ENCODE measurements at places on chromosomes 6 and 20.

GRCh38 chr20:7207186-7207798 lies 439.8 kb downstream of the BMP2 start:
- no peak for DNase-seq

- DNase-seq, result peak; percentile 36
Measured at GRCh38 chr6:105646391-105646867, 243.5 kb upstream of the PREP start.

- DNase-seq, result no peak
Measured at GRCh38 chr6:137876547-137876946, 9.5 kb downstream of the TNFAIP3 start.

DNA sequence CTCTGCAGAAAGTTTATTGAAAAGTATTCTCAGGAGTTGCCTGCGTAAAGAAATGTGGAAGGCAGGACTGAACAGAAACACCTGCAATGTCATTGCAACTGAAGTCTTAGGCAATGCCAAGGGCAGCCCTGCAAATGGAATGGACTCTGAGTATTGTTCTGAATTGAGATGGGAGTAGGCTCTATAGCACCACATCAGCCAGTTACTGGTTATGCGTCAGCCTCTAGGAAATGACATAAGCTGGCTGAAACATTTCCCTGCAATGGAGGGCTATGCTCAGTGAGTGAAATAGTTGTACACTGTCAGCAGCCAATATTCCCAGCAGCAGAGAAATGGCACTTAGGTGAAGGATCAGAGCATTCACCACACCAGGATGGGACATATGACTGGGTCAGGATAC lies 13.8 kb upstream of the GJE1 start:
- no peak for DNase-seq

DNA sequence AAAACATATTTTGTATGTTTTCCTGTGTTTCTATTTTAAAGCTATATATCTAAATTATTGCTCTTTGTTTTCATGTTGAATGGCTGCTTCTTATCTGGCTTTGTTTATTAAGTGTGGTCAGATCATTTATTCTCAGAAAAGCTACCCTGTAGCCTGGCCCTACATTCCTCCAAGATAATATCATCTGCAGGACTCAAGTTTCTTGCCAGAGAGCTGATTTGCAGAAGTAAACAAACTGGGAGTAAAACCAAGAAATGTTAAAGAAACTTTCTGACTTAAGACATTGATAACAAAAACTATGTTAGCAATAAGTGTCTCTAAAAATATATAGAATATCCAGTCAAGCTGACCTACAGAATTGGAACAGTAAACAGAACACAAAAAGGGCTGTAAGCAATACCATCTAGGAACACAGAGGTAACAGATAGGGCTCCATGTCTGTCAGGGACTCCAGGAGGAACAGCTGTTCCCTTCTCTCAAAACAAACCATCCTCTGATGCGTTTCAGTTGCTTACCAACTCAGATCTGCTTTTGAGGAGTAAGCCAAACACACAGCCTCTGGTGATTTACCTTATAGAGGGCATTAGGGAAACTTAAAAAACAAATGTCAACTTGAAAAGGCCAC lies 17.5 kb upstream of the CEP85L start:
- no peak for DNase-seq

GRCh38 chr6:159953091-159953601 lies 15.7 kb upstream of the IGF2R start:
- DNase-seq, result peak; percentile 86

DNA sequence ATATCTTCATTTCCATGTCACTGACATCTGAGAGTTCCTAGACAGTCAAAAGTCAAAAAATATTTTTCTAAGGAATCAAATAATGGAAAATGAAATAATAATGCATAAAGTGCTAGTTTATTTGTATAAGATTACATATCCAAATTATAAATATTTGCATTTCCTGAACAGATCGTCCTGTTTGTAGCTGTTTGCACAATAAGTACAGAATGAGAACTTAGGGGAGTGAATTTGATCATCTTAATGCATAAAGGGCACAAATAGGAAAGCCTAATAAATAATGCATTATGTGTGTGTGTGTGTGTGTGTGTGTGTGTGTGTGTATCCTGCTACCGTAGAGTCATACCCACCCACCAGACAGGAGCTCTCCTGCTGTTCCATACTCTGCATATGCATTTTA lies 521.0 kb upstream of the EPHA7 start:
- DNase-seq, result no peak

DNA sequence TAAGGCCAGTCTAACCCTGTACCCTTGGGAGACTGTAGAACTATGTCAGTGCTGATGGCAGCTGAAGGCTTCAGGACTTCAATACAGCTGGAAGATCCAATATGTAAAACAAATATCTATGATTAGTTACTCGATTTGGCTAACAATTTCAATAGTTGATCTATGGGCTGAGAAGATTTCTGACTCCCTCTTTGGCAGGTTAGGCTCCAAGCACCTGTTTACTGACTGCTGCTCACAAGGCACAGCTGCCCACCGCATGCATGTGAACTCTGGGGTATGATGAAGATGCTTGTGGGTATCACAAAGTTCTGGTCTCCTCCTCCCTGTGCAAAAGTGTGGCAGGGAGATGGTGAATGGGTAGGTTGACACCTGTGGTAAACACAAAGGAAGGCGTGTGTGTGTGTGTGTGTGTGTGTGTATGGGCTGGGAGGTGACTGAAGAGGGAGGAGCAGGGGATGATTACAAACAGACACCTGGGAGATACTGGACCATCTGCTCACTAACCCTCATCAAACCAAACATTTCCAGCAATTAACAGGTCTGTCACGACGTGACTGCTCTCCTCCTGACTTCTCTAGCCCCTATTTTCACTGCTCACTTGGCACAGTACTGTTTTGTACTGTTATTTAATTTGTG lies 18.1 kb downstream of the ELMO2 start:
- no peak for DNase-seq

GRCh38 chr20:1517010-1517409 lies 25.8 kb upstream of the SIRPB2 start:
- DNase-seq, result no peak

GRCh38 chr20:39109933-39110818 lies 148.0 kb downstream of the DHX35 start:
- DNase-seq, result no peak

DNA sequence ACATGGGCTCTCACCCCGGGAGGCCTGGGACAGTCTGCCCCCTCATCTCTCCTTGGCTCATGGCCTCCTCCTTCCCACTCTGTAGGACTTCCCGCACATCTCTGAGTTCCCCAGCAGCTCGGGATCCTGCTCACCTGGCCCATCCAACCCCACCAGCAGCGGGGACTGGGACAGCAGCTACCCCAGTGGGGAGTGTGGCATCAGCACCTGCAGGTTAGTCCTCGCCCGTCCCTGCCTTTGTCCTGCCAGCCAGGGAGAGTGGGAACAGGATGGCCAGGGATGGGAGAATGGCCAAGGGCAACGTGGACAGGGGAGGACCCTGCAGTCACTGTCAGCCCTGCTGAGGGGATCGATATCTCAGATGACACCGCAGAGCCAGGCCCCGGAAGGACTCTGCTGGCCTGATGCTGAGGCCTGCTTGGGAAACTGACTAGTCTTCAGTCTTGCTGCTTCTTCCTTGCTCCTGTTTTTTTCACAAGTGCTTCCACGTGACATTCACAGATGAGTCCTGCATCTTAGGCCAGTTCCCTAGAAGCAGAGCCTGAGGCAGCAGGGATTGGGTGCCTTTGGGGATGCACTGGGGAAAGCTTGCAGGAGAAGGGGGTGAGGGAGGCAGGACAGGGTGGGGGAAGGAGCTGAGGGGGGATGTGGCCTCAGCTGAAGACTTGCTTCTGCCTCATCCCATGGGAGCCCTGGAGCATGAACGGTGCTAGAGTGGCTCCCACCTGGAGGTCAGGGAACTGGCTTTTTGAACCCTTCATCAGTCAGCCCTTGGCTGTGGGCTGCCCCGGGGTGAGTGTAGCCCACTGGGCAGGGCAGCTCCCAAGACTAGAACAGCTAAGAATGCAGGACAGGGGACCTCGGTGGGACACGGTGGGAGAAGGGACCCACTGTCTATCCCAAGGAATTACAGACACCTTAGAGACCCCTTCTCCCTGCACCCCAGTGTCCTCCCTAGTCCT lies 120.1 kb downstream of the JPH2 start:
- no peak for DNase-seq

DNA sequence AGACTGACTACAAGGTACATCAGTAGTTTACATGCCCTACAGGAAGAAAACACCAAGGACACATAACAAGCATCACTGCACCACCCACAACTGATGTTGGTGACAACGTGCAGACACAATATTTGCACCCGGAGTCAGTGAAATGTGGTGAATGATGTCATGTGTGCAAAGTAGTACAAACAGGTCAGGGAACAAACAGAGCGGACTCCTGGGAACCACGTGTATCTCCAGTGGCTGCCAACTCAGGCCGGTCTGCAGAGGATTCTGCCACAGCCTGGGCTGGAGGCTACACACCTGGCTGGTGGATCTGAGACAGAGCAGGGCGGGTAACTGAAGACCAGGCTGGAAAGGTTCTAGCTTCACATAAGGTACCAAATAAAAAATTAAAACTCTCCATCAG lies 28.2 kb upstream of the RPS6KA2 start:
- no peak for DNase-seq

GRCh38 chr6:12449447-12449846 lies 159.3 kb downstream of the EDN1 start:
- DNase-seq, result no peak

DNA sequence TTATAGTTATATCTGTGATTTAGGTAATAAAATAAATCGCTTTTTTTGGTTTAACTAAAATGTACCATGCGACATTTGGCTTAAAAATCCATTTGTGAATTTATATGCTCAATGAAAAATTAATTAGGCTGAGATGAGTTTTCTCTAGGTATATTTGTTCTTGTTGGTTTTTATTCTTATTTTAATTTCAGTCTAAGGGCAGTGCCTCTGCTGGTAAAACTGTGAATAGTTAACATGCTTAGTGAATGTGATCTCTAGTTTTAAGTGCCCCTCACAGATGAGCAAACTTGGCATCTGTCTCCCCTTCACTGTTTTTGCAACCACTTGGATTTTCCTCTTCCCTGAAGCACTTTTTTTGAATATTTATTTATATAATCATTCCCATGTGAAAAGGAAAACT lies 822.7 kb downstream of the GRIK2 start:
- no peak for DNase-seq

- no peak for DNase-seq
Measured at GRCh38 chr6:3297909-3298308, 39.2 kb downstream of the PSMG4 start.

DNA sequence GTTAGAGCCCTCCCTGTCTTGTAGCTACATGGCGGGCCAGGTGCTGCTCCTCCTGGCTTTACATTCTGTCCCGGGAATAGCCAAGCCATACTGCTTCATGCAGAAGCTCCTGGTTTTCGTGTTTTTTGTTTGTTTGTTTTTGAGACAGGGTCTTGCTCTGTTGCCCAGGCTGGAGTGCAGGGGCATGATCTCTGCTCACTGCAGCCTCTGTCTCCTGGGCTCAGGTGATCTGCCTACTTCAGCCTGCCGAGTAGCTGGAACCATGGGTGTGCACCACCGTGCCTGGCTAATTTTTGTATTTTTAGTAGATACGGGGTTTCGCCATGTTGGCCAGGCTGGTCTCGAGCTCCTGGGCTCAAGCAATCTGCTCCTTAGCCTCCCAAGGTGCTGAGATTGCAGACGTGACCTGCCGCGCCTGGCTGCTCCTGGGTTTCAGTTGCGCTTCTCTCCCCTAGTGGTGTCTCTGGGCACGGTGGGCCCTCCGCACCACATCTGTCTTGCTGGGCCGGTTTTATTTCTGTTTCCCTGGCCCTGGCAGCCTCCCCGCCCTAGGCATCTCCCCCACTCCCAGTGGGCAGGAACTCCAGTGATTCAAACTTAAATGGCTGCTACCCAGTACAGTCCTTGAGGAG lies 12.9 kb downstream of the CDYL start:
- no peak for DNase-seq

DNA sequence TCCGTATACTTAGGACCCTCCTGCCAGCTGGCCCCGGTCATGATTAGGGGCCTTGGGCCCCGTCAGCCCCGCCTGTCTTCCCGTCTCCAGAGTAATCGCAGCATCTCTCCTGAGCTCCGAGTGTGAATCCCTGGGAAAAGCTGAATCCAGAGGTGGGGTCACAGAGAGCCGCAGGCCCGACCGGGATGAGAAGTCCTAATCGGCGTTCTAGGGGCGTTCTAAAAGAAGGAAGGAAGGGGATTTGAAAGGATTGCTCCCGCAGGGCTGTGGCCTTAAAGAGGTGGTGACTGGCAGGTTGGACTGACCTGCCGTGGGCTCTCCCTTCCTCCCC lies 371 bp downstream of the HMGN4 start:
- DNase-seq, result peak; percentile 9
